Activated naive CD4-positive, alpha-beta T cell treated with Interleukin-2 at 50 U/mL for 16 hours (primary cell): ENCODE measurements at places on chromosomes 16 and 17.

DNA sequence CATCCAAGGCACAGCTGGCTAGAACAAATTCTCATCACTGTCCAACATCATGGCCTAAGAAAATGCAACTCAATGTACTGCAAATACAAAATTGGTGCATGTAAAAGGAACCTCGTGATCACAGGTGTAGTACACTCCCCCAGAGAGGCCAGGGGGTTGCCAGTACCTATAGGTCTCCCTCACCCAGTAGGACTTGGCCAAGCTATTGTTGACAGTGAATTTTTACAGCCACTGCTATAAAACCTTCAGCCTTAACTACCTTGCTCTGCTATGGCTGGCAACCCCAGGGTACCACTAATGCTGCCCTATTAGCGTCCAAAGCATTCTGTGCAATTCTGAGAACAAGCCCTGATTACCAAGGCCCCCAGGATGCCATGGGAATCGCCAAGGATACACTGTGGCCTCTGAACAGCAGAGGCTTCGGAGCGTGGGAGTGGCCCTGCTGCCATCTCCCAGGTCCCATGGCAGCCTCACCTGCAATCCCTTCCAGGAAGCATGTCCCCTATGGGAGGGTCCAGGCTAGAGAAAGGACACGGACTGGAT, 67.6 kb downstream of the SDK2 start:
- no peak for DNase-seq

- no peak for DNase-seq
Measured at GRCh38 chr17:69773081-69773480, 301.9 kb upstream of the KCNJ16 start.

DNA sequence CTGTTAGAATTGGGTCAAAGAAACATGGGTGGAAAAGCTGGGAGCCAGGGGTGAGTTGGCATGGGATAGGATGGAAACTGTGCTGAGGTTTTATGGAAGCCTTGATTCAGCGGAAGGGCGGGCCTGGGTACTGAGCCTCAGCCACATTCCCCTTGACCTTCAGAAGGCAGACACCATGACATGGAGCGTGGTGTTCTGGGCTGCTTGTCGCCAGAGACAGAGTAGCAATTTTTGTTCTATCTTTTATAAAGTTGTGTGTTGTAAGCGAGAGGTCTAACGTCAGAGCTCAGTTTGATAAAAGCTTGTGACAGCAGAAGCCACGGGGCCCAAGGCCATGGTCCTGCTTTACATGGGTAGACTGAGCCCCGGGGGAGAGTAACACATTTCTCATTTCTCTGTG, 50.2 kb downstream of the SLC47A1 start:
- DNase-seq, result no peak

- no peak for DNase-seq
Measured at GRCh38 chr16:72969812-72970211, 78.1 kb downstream of the ZFHX3 start.

DNA sequence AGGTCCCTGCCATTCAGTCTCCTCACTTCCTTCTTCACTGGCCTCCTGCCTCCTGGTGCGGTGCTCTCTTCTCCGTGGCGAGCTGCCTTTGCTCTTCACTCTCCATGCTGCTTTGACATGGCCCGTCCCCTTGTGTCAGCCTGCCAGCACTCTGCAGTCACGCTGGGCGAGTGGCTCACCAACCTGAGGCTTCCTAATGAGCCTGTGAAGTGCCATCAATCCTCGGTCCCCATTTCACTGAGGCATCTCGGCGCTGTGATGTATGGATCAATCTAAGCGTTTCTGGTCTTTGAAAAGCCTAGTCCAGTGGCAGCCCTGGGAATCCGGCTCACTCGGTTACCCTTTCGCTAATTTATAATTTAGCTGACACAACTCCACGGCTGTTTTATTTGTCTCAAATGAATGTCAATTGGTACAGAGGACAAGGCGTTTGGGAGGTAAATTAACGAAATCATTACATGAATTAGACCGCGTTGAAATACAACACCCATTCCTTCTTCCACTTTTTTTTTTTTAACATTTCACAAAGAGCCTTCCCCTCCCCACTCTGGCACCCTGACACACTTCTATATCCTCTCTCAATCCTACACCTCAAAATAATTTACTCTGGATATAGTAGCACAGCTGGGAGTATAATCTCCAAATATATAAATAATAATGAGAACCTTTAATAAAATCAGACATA, 610.7 kb downstream of the TMEM114 start:
- no peak for DNase-seq

- DNase-seq, result no peak
Measured at GRCh38 chr17:49521471-49522356, 26.6 kb downstream of the NGFR start.

DNA sequence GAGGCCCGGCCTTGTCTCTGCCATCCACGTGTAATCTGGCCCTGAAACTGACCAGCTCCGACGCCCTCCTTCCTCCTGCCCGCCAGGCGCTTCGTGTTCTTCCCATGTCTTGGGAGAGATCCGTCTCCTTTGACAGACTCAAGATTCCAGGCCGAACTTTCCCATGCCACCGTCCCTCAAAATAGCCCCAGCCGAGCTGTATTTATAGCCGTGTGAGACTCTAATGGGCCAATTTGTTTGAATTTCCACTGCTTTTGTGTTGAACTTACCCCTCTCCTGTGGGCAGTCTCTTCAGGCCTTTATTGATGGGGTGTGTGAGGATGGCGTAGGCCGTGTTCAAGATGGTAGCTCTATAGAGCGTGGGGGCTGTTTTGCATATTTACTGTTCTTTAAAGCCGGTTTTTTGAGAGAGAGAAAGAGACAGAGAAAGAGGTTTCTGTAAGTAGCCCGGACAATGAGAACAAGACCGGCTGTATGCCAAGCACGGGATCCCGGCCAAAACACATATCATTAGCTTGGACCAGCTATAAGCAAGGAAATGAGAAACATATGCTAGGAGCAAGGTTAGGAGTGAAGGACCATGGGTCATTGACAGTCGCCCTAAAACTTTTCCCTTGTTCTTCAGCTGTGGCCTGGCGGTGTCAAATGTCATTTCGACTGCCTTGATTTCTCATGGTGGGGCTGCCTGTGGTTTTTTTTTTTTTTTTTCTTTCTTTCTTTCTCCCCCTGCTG, 124.5 kb upstream of the ZFHX3 start:
- DNase-seq, result no peak

GRCh38 chr16:535446-536405, 8.2 kb downstream of the CAPN15 start:
- no peak for DNase-seq

- no peak for DNase-seq
Measured at GRCh38 chr17:3799181-3799945, 1.6 kb downstream of the ITGAE start.

DNA sequence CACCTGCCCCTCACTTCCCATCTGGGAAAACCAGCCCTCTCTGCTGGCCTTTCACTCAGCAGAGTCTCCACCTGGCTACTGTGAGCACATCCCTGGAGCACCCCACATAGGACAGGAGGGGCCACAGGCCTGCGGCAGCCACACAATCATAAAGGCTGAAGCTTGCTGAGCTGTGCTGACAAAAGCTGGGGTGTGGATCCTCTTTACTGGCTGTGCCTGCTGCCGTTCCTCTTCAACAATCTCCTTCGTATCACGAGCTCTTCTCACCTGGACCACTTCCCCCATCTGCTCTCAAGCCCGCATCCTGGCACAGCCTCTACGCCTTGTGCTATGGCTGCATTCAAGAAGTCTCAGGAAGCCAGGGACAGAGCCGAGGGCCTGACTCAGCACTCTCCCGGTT, 86.1 kb downstream of the ZNF778 start:
- DNase-seq, result no peak

DNA sequence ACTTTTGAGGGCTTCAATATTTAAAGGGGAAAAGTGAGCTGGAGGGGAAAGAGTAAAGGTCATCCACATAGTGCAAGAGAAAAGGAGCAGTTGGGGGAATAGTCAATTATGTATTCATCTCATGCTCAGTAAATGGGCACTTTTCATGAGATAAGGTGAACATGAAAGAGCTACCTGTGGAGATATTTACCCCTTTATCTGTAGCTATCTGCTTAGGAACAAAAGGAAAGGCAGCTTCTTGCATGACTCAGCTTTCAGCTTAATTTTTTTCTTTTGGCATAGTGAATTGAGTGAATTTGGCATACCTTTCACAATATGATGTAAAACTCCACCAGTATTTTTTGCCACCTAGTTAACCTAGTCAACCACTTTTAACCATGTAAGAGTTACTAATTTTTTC, 26.4 kb downstream of the CPD start:
- DNase-seq, result no peak

GRCh38 chr16:76370344-76370743, 93.1 kb downstream of the CNTNAP4 start:
- DNase-seq, result no peak

DNA sequence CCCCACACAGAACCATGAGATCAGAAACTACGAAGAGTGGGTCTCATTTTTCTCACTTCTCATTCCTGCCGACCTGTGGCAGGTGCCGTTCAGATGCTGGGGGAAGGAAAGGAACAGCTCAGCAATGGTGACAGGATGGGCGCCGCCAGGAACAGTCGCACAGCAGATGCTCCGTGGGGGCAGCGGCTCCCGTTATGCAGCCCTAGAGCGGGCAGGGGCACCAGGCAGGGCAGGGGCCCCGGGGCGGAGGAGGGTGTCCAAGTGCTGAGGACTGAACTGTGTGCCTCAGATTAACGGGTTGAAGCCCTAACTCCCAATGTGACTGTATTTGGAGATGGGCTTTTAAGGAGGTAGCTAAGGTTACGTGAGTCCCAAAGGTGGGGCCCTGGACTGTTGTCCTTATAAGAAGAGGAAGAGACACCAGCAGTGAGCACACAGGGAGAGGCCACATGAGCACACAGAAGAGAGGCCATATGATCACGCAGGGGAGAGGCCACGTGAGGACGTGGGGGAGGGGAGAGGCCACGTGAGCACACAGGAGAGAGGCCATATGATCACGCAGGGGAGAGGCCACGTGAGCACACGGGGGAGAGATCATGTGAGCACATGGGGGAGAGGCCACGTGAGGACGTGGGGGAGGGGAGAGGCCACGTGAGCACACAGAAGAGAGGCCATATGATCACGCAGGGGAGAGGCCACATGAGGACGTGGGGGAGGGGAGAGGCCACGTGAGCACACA, 95.7 kb upstream of the METRNL start:
- no peak for DNase-seq

DNA sequence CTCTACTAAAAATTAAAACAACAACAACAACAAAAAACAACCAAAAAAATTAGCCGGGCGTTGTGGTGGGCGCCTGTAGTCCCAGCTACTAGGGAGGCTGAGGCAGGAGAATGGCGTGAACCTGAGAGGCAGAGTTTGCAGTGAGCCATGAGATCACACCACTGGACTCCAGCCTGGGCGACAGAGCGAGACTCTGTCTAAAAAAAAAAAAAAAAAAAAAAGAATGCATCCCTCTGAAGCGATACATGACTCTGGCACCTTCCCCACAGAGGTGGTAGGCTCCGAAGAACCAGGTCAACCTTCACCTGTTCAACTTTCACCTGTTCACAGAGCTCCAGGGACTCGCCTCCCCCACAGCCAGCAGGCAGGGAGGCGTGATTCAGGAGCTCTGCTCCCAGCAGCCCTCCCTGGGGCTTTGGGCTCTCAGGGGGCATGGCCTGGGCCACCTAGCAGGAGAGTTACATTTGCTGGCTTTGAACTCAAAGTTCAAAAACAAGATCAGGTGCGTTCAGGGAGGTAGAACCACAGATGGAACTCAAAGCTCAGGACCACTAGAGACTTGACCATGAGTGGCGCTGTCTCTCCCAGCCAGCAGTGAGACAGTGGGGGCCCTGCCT, 5.6 kb downstream of the VAC14 start:
- no peak for DNase-seq

DNA sequence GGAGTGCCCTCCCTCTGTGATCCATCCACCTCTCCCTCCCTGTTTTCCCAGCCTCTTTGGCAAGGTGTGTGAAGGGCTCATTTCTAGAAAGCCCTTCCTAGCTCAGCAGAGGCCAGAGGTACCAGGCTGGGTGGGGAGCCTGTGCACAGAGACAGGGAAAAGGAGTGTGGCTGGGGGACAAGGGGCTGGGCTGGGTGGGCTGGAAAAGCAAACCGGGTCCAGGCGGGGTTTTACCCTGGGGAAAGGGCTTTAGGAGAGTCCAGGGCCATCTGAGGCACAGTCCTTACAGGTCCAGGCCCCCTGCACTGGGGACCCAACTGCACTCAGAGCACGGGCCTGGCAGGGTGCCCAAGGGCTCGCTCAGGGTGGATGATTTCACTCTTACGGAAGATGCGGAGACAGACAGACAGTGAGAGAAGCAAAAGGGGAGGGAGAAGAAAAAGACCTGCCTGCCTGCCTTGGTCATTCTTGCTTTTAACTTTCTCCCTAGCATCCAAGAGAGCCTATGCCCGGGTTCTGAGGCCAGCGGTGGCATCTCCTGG, 7.0 kb downstream of the CRHR1 start:
- DNase-seq, result no peak

- no peak for DNase-seq
Measured at GRCh38 chr16:70703041-70703834, 17.4 kb upstream of the MTSS2 start.

DNA sequence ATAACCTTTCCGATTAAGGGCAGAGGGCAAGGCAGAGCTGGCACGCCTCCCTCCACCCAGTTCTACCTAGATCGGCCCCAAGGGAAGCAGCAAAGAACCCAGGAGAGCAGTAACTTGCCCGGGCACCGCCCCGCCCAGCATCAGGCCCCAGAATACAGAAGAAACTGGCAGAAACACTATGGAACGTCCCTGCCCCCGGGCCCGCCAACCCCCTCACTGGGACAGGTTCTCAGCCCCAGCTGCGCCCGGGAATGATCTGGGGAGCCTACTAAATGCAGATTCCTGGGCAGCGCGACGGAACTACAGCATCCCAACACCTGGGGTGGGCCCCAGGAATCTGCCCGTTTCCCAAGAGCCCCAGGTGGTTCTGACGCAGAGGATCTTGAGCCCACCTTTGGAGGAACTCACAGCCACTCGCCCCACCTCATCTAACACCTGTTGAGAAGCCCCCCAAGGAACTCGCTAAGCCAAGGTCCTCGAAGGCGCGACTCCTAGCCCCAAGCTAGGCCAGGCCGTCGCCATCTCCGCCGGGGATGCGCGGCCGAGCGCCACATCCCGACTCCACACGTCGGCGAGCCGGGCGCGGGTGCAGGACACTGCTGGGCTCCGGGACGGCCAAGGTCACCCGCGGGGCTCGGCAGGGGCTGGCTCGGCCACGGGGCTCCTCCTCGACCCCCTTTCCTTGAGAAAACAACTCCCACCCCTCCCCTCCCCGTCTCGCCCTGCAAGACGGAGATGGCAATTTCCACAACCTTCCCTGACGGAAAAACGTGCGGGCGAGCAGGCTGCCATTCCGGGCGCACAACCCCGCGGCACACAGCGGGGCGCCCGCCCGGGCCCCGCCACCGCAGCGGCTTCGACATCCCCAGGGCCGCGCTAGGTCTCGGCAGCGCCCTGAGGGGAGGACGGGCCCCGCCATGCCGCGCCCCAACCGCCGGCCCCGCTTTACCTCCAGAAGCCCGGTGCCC, 913 bp downstream of the CDIP1 start:
- no peak for DNase-seq

GRCh38 chr16:88558457-88559442, 11.5 kb upstream of the ZC3H18 start:
- no peak for DNase-seq

- no peak for DNase-seq
Measured at GRCh38 chr17:21010705-21011596, 31.9 kb downstream of the USP22 start.

GRCh38 chr17:34082404-34082803, 172.7 kb upstream of the CCL2 start:
- no peak for DNase-seq

- no peak for DNase-seq
Measured at GRCh38 chr16:17302620-17303019, 168.1 kb downstream of the XYLT1 start.

GRCh38 chr16:82016263-82016662, 5.0 kb upstream of the SDR42E1 start:
- no peak for DNase-seq

- DNase-seq, result no peak
Measured at GRCh38 chr17:76171706-76172105, 30.7 kb upstream of the FOXJ1 start.
